Naive B cell (primary cell): ENCODE measurements at places on chromosomes 6 and 20.

DNA sequence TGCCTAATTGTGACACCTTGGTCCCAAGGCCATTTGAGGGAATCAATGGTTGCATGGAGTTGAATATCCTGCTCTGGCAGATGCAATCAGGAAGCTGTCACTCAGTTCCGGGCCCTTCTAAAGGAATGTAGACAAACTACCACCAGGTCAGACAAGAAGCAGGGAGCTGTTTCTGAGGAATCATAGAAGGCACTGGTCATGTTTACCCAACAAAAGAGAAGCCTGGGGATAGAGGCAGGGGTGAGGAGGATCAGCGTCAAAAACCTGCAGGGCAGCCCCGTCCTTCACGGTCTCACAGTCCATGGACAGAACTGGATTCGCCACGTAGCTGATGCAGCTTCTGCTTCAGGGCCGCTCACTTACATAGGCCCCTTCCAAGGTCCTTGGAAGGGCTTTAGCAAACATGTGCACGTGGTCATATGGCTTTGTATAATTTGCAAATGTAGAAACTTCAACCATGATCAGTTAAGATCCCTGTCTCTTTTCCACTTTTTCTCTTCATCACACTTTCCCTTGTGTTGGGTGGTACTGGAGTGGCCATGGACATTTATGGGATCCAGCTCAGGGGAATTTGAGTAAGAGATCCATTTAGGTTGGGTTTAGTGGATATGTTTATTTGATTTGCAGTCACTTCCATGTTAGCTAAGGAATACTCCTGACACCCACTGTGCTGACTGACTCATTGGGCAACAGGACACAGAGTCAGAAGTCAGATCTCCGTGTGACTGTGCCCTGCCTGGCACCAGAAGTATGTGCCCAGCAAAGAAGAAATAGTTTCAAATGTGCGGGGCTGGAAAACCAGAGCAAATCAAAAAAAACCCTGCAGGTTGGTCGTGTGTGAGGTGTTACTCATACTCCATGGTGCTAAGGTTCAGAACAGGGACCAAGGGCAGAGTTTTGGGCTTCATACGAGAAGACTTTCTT lies 60.0 kb upstream of the ZFAND3 start:
- H3K27me3 ChIP-seq: peaks cover 33% of the 10 kb centered on the region
- DNase-seq: no peak

- H3K4me3 ChIP-seq: no peak overlapping the region
- DNase-seq: no peak
- no peaks in the 10 kb centered on the region for H3K4me1 ChIP-seq
These were observed 96.3 kb downstream of the MRPL14 start for GRCh38 chr6:44030812-44031454.

- DNase-seq: no peak
- H3K27ac ChIP-seq: peak overlapping the region; percentile 90
- H3K4me1 ChIP-seq: peaks cover 30% of the 10 kb centered on the region
- H3K36me3 ChIP-seq: peaks cover under 1% of the 10 kb centered on the region
These were observed 41.5 kb upstream of the TIAM2 start for GRCh38 chr6:154953644-154954043.

GRCh38 chr6:126056355-126057004 lies 70.1 kb downstream of the TRMT11 start:
- H3K27ac ChIP-seq: no peak overlapping the region
- peaks cover under 1% of the 10 kb centered on the region for H3K4me1 ChIP-seq
- H3K27me3 ChIP-seq: no peaks in the 10 kb centered on the region
- H3K4me3 ChIP-seq: no peak overlapping the region
- H3K36me3 ChIP-seq: peaks cover 25% of the 10 kb centered on the region

GRCh38 chr6:30345852-30346251 lies 896 bp downstream of the RPP21 start:
- peaks cover 10% of the 10 kb centered on the region for H3K36me3 ChIP-seq
- peak overlapping the region; percentile 89 for H3K4me3 ChIP-seq
- DNase-seq: no peak
- H3K27ac ChIP-seq: peak overlapping the region; percentile 71
- no peaks in the 10 kb centered on the region for H3K27me3 ChIP-seq

GRCh38 chr6:157755746-157756411 lies 67.2 kb upstream of the SNX9 start:
- no peaks in the 10 kb centered on the region for H3K36me3 ChIP-seq
- H3K27ac ChIP-seq: peak overlapping the region; percentile 63
- no peak overlapping the region for H3K4me3 ChIP-seq
- DNase-seq: no peak

DNA sequence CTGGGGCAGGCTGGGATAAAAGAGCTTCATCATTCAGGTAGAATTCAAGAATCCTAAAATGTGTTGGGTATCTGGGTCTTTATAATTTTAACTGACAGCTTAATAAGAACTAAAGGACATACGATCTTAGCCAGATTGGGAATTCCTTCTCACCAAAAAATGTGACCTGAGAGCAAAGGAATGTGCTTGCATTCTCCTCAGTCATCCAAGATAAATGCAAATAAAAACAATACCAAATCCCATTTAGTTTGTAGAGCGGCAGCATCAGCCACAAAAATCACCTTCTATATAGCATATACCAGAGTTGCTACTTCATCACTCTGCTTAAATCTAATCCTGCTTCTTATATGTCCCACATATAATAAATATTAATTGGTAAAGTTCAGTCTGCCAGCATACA lies 16.9 kb downstream of the USP49 start:
- DNase-seq: no peak
- H3K36me3 ChIP-seq: no peaks in the 10 kb centered on the region
- no peak overlapping the region for H3K27ac ChIP-seq
- H3K4me1 ChIP-seq: peaks cover 6% of the 10 kb centered on the region
- H3K27me3 ChIP-seq: no peaks in the 10 kb centered on the region
- H3K4me3 ChIP-seq: no peak overlapping the region

DNA sequence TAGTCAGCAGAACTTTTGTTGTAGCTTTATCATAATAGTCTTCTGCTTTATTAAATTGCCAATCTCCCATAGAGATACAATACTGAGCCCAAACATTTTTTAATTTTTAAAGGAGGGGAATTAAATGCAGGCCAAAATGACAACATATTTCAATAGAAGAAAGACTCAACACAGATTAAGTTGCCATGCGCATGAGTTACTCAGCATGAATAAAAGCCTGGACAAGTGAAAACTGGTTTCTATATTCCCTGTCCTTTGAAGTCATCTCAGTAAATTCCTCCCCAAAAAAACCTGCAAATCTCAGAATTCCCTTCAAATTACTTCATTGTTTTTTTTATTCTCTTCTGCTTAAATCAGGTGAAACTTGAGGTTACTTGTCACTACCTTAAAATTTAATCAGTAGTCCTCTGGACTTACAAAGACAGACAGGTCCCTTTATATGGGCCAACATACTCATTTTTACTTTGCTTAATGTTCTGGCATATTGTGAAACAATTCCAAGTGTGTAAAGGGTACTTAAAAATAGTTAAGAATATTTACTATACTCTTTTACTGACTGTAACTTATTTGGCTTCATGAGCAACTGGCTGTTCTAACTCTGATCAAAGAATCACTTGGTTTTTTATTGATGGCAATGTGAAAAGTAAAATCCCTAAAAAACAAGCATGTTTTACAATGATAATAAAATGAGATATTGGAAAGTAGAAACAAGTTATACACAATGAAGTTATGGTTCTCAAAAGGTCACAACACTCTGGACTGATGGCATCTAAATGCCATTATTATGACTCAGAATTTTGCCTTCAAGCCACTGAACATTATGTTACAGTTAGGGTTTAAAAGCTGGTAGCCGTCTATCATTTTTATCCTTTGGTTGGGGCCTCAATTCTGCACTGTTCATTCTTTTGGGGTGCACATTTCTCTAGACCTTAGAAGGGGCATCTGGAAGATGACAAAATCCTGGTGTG lies 49.9 kb upstream of the COL21A1 start:
- H3K27ac ChIP-seq: no peak overlapping the region
- no peak for DNase-seq
- H3K4me1 ChIP-seq: no peaks in the 10 kb centered on the region
- no peaks in the 10 kb centered on the region for H3K36me3 ChIP-seq
- H3K27me3 ChIP-seq: no peaks in the 10 kb centered on the region

- DNase-seq: no peak
- no peaks in the 10 kb centered on the region for H3K27me3 ChIP-seq
- no peak overlapping the region for H3K4me3 ChIP-seq
These were observed 63.0 kb downstream of the FAM229B start for GRCh38 chr6:112150363-112150762.

DNA sequence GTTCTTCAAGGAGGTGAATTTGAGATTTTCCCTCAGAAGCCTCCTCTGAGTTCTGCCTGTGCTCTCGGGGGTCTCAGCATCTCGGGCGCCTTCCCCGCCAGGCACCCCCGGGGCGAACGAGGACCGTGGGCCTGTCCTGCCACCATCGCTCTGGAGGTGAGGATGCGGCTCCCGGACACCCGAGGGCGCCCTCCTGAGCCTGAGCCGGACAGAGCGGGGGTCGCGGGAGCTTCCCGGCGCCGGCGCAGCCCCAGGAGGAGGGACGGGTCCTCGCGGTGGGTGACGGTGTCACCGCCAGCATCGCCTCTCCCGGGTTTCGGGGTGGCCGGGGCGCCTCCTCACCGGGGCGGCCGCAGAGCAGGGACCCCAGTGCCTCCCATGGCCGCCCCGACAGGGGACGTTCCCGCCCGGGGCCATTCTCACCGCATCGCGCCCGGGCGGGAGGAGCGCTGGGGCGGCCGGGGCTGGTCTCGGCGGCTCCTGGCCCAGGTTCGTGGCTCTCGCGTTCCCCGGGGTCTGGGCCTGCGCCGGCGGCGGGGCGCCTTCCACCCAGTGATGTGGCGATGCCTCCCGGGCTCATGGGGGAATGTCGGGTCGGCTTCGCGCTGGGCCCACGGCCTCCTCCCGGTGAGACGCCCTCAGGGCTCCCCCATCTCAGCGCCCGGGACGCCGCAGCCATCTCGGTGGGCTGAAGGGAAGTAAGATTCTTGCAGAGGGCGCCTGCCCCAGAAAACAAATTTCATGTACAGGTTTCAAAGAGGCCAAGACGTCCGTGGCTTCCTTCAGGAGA lies 210.5 kb downstream of the ERMARD start:
- H3K4me1 ChIP-seq: peaks cover 16% of the 10 kb centered on the region
- H3K36me3 ChIP-seq: peaks cover 4% of the 10 kb centered on the region
- peak overlapping the region; percentile 86 for H3K4me3 ChIP-seq
- H3K27me3 ChIP-seq: peaks cover 39% of the 10 kb centered on the region
- DNase-seq: peak; percentile 28

- DNase-seq: no peak
- H3K27ac ChIP-seq: no peak overlapping the region
- peaks cover 30% of the 10 kb centered on the region for H3K27me3 ChIP-seq
- H3K4me3 ChIP-seq: no peak overlapping the region
- peaks cover 29% of the 10 kb centered on the region for H3K4me1 ChIP-seq
These were observed 268.5 kb upstream of the ECI2 start for GRCh38 chr6:4403828-4404227.

GRCh38 chr20:34526466-34526865 lies 10.2 kb downstream of the DYNLRB1 start:
- H3K4me1 ChIP-seq: peaks cover 41% of the 10 kb centered on the region
- no peak overlapping the region for H3K27ac ChIP-seq
- H3K4me3 ChIP-seq: no peak overlapping the region
- no peak for DNase-seq
- H3K27me3 ChIP-seq: no peaks in the 10 kb centered on the region

DNA sequence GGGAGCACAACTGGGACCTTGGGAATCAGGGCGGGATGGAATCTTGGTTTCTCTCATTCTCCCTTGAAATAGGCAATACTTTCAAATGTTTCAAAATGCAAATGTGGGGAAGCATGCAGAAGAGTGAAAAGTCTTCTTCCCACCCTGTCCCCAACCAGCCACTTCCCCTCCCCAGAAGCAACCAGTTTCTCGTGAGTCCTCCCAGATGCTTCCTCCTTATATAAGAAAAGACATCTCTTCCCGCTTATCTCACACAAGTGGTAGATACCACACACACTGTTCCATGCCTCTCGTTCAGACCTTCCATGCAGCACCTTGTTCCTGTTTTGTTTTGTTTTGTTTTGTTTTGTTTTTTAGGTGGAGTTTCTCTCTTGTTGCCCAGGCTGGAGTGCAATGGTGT lies 25.1 kb downstream of the HCK start:
- no peak for DNase-seq
- H3K4me3 ChIP-seq: no peak overlapping the region
- H3K27me3 ChIP-seq: no peaks in the 10 kb centered on the region

GRCh38 chr6:159061805-159062563 lies 17.2 kb upstream of the TAGAP start:
- DNase-seq: peak; percentile 72
- H3K4me3 ChIP-seq: peak overlapping the region; percentile 71
- no peaks in the 10 kb centered on the region for H3K36me3 ChIP-seq
- H3K4me1 ChIP-seq: peaks cover 80% of the 10 kb centered on the region
- H3K27me3 ChIP-seq: no peaks in the 10 kb centered on the region

DNA sequence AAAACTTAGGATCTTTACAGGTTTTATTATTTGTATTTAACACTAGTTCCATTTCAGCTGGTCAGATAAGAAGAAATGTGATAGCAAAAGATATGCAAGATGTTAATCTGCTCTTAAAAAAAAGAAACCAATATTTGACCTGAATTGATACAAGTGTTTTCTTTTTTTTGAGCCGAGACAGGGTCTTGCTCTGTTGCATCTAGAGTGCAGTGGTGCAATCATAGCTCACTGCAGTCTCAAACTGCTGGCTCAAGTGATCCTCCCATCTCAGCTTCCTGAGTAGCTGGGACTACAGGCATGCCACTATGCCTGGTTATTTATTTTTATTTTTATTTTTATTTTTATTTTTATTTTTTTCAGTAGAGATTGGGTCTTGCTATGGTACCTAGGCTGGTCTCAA lies 133.0 kb downstream of the GMPR start:
- H3K27ac ChIP-seq: no peak overlapping the region
- no peak for DNase-seq
- H3K4me1 ChIP-seq: peaks cover 17% of the 10 kb centered on the region
- H3K4me3 ChIP-seq: no peak overlapping the region
- no peaks in the 10 kb centered on the region for H3K36me3 ChIP-seq

DNA sequence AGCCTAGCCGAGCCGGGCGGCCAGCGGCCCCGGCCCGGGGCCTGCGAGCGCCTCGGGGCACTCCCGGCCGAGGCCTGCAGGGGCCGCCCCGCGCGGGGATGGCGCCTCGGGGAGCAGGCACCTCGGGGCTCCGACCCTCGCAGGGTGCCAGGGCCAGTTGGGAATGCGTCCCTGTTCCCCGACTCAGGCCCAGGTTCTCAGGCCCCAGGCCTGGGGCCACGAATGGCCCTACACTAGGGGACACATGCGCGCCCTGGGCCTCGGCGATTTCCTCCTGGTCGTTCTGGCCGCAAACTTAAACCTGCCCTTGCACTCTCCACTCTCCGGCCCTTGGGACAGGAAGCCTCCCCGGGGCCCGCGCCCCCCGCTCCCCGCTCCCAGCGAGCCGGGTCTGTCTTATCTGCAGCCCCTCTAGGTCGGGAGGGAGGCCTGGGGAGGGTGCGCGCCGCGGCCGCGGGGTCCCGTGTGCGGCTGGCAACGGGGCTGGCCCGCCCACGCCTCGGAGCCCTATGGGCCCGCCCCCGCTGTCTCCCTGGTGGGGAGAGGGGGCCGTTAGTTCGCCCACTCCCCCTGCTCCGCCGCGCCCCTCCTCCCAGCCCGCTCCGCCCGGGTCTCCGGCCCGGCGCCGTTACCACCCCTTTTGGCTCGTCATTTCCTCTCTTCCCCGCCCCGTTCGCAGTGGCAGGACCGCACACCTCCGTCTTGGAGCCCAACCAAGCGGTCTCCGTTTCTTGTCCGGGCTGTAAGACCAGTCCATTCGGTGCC lies 611 bp downstream of the NFYA start:
- peak overlapping the region; percentile 97 for H3K27ac ChIP-seq
- H3K4me3 ChIP-seq: peak overlapping the region; percentile 97
- H3K27me3 ChIP-seq: no peaks in the 10 kb centered on the region
- peaks cover 44% of the 10 kb centered on the region for H3K4me1 ChIP-seq
- H3K36me3 ChIP-seq: no peaks in the 10 kb centered on the region
